Renal pelvis (tissue), 12 donors: ENCODE measurements at places on chromosomes 5 and 9. TPM values are rescaled to one million over a fixed set of nuclear protein-coding genes. Genes with fewer than 3 reads are reported as not detected.
A peak's percentile ranks its signal among the peaks of the same experiment; 100 is the strongest.

DNA sequence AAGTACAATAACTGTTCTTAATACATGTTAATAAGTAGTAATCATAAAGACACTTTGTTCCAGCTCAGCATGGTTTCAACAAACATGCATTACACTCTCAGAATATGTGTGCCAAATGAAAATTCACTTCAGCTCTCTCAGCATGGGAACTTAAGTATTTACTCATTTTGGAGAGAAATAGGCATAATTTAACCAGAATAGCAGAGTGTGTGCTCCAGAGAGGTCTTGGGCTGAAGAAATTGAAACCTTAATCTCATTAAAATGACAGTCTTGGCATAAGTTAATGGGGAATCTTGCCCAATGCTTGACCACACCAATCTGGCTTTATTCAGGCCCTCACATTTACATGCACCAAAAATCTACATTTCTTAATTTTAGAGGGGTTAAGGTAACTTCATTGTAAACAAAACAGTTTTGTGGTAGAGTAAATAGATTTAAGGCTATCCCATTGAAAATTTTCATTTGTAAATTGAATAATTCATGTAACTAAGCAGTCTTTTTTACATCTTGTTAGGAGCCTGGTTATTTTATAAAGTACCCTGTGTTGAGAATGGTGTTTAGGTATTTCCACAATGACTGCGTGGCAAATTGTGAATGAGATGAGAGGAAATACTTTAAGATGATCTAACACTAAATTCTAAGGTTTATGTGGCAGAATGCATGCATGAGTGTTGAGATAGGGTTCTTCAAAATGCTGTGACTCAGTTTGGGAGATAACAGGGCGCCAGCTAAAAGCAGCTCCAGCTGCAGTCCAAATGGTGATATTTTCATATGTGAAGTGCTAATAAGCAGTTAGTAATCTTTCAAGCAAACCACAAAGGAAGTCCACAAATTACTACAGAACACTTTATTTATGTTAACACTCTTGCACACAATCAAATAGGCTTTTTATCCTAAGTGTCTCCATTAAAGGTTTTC, 11.3 kb upstream of the LOX start:
- DNase-seq, result no peak

- DNase-seq, result no peak
Observed at GRCh38 chr5:131151216-131151615, 13.8 kb downstream of the HINT1 start.

DNA sequence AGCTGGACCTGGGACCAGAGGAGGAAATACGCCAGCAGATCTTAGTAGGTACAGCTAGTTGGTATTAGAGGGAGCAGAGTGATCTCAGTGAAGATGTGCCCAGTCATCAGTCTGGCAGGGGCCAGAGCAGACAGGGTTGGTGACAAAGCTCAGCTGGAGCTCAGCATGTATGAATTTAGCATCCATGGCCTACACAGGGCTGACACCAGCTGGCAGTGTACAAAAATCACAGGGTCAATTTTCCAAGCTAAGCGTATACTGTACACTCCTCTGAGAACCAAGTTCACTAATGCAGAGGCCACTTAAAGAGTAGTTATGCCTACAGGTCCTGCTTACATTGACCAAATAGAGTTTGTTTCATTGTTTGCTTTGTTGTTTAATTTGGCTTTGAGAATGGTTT, 146.6 kb downstream of the SLC24A2 start:
- peak; percentile 11 for DNase-seq

GRCh38 chr9:128495804-128496417, 8.6 kb upstream of the GLE1 start:
- no peak for DNase-seq

DNA sequence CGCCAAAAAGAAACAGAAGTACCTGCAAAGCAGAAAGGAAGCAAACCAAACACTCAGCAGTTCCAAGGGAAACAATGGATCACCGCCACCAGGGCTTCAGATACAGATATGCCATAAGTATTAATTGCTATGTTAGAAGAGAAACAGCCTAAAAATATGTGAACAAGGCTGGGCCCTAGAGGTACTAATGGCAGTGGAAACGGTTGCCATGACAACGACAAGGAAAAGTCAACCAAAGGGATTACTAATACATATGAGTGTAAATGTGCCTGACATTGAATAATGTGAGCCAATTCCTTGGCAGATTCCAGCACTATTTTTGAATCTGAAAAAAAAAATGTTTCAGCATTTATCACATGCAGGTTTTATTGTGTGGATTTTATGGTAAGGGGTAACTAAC, 75.0 kb downstream of the CAVIN4 start:
- DNase-seq, result no peak

DNA sequence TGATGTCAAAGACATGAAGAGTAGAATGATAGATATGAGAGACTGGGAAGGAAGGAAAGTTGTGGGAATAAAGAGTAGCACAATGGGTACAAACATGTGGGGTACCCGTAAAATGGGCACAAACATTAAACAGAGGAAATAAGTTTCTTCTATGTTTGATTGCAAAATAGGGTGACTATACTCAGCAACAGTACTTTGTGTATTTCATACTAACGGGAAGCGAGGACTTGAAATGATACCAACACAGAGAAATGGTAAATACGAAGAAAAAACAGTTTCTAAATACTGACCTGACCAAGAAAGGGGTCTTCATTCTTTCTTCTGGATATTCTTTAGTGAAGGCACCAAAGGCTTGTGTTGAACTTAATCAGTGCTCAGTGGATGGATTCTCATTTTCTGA, 31.1 kb downstream of the ATP6V0E1 start:
- no peak for DNase-seq

GRCh38 chr5:150124111-150124557, 31.5 kb downstream of the PDGFRB start:
- DNase-seq, result no peak

DNA sequence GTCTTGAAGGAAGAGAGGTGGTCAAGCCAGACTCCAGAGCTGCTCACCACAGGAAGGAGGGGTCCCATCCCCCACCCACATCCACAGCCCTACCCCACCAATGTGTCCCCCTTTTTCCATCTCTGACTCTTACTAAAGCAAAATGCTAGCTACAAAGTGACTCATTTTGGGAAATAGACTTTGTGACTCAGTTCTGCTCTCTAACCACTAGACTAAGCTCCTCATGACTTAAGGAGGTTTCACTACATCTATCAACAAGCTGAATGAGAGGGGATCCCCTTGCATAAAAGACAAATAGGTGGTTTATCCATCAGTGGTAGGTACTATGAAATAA, 35.1 kb upstream of the ADRB2 start:
- DNase-seq, result no peak

GRCh38 chr9:124625087-124625486, 117.9 kb upstream of the NR5A1 start:
- DNase-seq, result no peak

DNA sequence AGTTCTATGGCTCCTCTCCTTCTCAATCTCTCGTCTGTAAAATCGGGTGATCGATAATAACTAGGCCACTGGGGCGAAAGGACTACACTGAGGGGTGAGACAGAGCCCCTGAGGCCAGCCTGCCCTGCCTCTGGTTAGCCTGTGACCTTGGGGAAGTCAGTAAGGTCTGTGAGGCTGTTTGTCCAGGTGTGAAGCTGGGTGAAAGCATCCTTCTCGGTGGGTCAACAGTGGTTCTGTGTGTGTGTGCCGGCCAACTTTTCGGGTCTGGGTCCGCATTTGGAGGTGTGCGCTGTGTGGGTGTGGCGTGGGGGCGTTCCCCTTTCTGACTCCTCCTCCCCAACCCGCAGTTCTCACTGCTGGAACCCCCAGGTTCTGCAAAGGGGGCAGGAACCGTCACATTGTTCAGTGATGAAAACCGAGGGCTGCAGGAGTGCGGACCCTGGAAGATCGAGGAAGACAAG, 5.0 kb upstream of the RNF44 start:
- DNase-seq, result no peak

DNA sequence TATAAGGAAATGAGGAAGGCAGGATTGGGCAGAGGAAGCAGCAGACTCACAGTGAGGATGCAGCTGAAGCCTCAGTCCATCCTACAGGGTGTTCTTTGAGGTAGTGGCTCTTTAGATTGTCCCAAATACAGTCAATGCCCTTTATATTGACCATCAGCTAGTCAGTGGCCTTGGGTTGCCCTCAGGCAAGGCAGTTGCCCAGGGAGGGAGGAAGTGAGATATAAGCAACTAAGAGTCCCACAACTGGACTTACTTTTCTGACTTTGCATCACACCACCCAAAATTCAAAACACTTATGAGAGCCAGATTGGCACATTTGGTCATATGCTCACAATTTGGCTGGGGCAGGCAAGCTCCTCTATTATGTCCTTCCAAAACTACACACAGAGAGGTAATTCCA, 9.4 kb upstream of the SLC12A2 start:
- DNase-seq, result no peak

- no peak for DNase-seq
Observed at GRCh38 chr5:86095092-86095491, 522.6 kb upstream of the COX7C start.

DNA sequence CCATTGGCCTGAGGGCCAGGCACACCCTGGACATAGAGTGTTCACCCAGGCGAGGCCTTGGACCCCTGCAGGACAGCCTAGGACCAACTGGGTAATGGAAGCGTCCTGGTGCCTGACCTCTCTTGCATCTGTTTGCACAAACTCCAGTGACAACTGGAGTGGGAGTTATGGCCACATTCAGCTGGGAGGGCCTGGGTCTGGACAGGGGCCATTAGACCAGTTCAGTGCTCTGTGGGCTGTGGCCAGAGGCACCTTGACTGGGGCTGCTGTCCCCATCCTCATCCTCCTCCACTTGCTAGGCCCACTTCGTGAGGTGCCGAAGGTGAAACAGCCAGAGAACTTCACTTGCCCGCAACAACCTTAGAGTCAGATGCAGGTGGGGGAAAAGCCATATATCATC, 372.7 kb upstream of the IRX1 start:
- DNase-seq, result no peak

- DNase-seq, result no peak
Observed at GRCh38 chr5:90144625-90145327, 264.8 kb downstream of the CETN3 start.

- no peak for DNase-seq
Observed at GRCh38 chr5:94747371-94747770, 128.9 kb downstream of the SLF1 start.

- DNase-seq, result no peak
Observed at GRCh38 chr9:37105234-37105633, 15.1 kb upstream of the ZCCHC7 start.

DNA sequence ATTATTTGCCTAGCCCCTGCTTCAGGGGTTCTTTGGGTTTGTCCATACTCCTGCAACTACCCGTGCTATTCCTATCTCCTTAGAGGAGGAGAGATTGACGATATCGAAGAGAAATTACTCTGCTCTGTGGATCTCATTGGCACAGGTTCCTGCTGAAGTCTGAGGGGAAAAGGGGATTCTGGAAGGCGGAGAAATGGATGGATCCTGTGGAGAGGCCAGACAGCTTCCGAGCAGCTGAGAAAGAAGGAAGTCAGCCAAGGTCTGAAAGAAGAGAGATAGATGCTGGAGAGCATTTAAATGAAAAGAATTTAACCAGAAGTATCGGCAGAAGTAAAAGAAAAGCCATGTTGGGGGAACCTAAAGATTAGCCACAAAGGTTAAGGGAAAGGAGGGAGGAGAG, 40.4 kb upstream of the SPATA31C2 start:
- DNase-seq, result no peak

- DNase-seq, result no peak
Observed at GRCh38 chr9:20048985-20049384, 260.1 kb upstream of the SLC24A2 start.

DNA sequence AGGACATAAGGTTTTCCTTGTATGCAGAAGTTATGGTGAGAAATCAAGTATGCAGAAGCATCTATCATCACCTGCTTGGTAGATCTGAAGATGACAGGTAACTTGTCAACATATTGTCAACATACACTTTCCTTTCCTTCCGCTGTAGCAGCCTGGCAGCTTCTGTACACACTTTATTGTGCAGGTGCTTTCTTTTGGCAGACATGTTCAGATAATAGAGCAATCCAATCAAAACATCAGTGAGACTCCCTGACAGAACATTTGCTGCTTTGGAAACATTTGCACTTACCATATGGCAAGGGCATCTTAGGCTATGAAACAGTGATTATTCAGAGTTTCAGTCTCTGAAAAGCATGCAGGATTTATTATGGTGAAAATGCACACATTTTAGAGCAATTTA, 161.1 kb upstream of the CDH12 start:
- no peak for DNase-seq

- DNase-seq, result peak; percentile 8
Observed at GRCh38 chr5:41281215-41281810, 68.0 kb upstream of the C6 start.

SMIM33 gene
- polyA plus RNA-seq, result 0.12 TPM

GCNT4 gene
- polyA plus RNA-seq, result 16.1 TPM

RFX3 gene
- 18.8 TPM for polyA plus RNA-seq

SLCO6A1 gene
- polyA plus RNA-seq, result not detected

CENPH gene
- 24.3 TPM for polyA plus RNA-seq

ZFP2 gene
- polyA plus RNA-seq, result 7.7 TPM

PCDHGA5 gene
- polyA plus RNA-seq, result 2.6 TPM

PCDH12 gene
- polyA plus RNA-seq, result 15.7 TPM

AGXT2 gene
- 55.8 TPM for polyA plus RNA-seq
